ENCODE measurements at places on chromosomes 1 and 21. TPM values are rescaled to one million over a fixed set of nuclear protein-coding genes. Genes with fewer than 3 reads are reported as not detected.
A peak's percentile ranks its signal among the peaks of the same experiment; 100 is the strongest.

The PLK3 gene
- 8.2 TPM for total RNA-seq

The ACTL8 gene
- total RNA-seq, result not detected

The GPR52 gene
- 3.6 TPM for total RNA-seq

The SLC6A9 gene
- 1.1 TPM for total RNA-seq

The SERINC2 gene
- total RNA-seq, result 1.3 TPM

The RHD gene
- total RNA-seq, result 0.37 TPM

The RNASEL gene
- total RNA-seq, result 5.3 TPM

The PROX1 gene
- total RNA-seq, result 86.4 TPM

The KCND3 gene
- total RNA-seq, result 25.6 TPM

The EFNA3 gene
- 0.78 TPM for total RNA-seq

The CFHR1 gene
- not detected for total RNA-seq

The BNIPL gene
- 0.61 TPM for total RNA-seq

GRCh38 chr1:220135755-220136154, 41.8 kb downstream of the IARS2 start:
- no peak for DNase-seq

DNA sequence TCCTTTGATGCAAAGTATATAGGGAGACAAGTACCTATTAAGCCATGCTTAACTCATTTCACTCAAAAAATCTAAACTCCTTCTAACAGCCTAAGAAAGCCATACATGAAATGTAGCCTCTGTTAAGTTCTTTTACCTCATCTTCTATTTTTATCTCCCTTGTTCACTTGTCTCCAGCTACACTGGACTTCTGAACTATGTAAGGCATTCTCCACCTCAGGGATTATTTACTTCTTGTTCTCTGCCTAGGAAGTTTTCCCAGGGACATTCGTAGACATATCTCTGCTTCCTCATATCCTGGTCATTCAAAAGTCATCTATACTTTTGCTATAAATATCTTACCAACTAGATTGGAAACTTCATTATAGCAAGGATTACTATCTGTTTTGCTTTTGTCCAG, 96.9 kb downstream of the COP1 start:
- no peak for DNase-seq

- peak; percentile 41 for DNase-seq
These were observed 12.6 kb downstream of the TRIM11 start for GRCh38 chr1:228393811-228394570.

GRCh38 chr1:181190364-181191035, 102.0 kb downstream of the IER5 start:
- DNase-seq, result no peak

DNA sequence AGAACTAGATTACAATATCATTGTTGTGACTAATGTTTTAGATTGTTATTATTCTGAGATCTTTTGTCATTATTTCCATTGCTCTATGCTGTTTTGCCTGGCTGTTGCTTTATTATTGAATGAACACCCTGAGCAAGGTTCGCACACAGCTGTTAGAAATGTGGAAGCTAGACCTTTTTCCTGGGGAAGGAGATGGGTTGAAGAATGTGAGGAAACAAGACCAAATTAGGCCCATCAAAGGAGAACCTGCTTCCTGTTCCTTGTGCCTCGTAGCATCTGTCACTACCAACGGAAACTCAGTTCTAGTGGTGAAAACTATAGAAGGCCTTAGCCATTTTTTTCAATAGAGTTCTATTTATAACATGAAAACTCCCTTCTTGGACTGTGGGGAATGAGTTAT, 68.7 kb downstream of the RGL1 start:
- DNase-seq, result no peak

DNA sequence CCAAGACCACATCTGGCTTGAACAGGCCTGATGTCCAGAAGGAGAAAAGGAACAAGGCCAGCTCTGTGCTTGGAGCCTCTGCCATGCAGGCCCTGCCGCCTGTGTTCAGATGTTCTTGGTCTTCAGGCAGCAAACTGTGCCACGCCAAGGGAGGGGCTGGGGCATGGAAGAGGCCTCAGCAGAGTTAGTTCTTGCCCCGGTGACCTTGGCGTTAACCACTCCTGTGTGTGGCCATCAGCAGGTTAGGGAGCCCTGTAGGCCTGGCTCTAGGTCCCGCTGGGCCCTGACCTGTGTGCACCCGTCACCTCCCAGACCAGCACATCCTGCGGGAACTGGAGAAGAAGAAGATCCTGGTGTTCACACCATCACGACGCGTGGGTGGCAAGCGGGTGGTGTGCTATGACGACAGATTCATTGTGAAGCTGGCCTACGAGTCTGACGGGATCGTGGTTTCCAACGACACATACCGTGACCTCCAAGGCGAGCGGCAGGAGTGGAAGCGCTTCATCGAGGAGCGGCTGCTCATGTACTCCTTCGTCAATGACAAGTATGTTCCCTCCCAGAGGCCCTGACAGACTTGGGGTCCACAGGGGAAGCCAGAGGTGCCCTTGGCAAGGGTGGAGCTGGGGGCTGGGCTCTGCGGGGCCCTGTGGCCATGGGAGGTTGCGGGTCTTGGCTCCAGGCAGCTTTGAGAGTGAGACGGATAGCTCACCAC, 7.1 kb downstream of the ZC3H12A start:
- peak; percentile 49 for DNase-seq

GRCh38 chr21:29166323-29166722, 35.9 kb downstream of the MAP3K7CL start:
- DNase-seq, result no peak

DNA sequence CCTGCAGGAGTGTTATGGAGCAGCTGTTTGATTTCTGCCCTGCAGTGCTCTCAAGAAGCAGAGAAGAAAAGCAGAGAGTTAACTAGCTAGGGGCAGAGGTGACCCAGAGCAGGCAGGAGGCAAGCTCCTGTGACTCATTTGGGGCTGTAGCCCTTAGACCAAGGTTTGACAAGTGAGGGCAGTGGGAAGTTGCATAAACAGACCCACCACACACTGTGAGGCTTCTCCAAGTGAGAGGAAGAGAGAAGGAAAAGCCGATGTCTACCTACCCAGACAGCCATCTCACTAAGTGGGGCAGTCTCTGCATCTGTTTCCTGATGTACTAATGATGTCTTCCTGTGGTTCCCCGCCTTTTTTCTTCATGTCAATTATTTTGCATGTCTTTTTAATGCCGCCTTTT, 159.9 kb upstream of the NR5A2 start:
- no peak for DNase-seq

DNA sequence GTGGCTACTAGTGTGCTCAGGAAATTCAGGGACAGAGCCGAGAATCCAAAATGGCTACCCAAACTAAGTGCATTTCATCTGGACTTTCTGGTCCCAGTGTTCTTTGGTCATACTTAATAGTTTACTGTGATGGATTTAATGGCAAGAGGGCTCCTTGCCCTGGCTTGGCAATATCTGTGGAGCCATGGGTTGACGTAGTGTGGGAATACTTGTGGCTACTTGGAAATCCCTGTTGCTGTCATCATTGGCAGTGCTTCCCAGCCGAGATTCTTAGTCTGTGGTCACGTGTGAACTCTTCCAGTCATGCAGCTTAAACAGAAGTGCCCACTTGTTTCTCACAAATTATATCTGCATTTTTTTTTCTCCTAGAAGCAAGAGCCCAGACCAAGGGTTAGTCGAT, 198.9 kb downstream of the HS2ST1 start:
- peak; percentile 74 for DNase-seq

DNA sequence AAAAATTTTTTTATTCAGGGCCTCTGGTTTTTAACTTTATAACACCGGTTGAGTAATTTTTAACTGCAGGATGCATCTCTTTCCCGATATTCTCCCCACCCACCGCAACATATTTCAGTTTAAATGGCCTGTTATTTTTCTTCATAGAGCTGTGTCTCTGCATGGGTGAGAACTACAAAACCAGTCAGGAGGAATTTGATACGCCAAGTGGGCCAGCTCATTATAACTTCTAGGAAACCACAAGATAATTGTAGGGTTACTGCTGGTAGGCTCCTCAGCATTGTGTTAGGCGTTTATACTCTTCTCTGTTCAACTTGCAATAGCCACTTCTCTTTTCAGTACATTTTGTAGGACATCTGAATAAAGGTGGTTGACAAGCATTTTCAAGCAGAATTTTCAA, 169.7 kb downstream of the PBX1 start:
- DNase-seq, result no peak

DNA sequence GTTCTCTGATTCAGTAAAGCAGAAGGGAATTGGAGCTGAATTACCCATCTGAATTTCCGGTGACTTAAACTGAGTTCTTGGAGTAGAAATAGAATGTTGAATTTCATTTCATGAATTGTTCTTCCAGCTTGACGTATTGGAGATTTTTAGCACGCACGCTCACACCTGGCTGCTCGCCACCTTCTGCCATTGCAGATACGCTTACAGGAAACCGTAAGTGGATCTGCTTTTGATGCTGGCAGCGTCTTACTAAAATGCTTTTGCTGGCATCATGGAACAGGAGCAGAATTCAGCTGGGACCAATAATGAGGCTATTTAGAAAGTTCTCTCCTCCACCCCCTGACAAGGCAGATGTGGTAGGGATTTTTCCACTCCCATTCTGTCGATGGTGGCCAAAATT, 17.7 kb upstream of the ELAVL4 start:
- DNase-seq, result no peak

GRCh38 chr1:154870115-154870571, at the start of gene KCNN3:
Gene KCNN3 (minus strand): TSS chr1:154870281. CDS start chr1:154869964, 317 bp downstream.
- DNase-seq, result peak; percentile 93

- peak; percentile 39 for DNase-seq
These were observed 925 bp upstream of the ARHGEF10L start for GRCh38 chr1:17538428-17539117.

DNA sequence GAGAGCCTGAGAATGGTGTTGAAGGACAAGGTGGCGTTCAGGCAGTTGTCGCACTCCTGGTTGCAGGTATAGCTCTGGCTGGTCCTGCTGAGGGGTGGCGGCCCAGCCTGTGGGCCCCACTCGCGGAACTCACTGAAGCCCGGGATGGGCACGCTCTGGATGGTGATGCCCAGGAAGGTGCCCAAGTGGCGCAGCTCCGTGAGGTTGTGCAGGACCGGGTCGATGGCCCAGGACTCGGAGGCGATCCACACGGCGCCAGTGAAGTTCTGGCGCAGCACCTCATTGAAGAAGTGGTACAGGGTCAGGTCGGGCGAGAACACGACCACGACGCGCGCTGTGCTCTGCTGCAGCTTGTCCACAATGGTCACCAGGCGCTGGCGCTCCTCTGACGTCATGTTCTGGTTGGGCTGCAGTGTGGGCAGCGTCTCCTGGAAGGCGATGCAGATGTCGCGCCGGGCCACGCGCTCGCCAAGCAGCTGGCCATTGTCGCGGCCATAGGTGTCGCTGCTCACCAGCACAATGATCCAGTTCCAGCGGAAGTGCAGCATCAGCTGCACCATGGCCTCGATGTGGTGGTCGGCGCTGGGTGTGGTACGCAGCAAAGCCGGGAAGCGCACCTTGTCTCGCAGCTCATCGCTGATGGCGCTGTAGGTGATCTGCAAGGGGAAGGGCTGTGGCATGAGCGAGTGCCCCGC, 5.0 kb downstream of the TAS1R2 start:
- no peak for DNase-seq

DNA sequence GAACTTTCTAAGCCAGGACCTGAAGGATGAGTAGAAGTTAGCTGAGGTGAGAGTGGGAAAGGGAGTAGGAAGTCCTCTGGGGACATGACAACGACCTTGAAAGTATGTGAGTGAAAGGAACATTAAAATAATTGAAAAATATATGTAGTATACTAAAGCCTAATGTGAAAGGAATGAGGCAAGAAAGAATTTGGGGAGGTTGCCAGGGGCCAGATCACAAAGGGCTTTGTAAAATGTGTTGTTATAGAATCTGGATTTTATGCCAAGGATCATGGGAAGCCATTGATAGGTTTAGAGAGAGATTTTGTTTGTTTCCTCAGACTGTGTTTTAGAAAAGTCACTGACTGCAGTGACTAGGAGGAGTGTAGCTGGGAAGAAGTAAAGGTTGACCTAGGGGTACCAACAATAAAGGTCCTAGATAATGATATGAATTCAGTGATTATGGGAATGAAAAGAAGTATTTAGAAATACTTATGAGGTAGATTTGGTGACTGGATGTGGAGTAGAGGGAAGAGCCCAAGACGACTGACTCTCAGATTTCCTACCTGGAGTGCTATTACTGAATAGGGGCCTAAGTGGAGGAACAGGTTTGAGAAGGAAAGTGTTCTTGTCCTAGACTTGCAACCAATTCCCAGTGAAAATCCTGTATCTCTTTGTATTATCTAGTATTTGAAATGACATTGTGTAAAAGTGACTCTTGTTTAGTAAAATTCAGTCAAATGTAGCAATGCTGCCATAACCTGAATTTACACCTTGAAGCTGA, 179.8 kb downstream of the PHTF1 start:
- no peak for DNase-seq

GRCh38 chr1:110829955-110830553, 42.9 kb upstream of the CD53 start:
- no peak for DNase-seq

GRCh38 chr1:2804628-2805351, 3.3 kb upstream of the TTC34 start:
- DNase-seq, result peak; percentile 41

DNA sequence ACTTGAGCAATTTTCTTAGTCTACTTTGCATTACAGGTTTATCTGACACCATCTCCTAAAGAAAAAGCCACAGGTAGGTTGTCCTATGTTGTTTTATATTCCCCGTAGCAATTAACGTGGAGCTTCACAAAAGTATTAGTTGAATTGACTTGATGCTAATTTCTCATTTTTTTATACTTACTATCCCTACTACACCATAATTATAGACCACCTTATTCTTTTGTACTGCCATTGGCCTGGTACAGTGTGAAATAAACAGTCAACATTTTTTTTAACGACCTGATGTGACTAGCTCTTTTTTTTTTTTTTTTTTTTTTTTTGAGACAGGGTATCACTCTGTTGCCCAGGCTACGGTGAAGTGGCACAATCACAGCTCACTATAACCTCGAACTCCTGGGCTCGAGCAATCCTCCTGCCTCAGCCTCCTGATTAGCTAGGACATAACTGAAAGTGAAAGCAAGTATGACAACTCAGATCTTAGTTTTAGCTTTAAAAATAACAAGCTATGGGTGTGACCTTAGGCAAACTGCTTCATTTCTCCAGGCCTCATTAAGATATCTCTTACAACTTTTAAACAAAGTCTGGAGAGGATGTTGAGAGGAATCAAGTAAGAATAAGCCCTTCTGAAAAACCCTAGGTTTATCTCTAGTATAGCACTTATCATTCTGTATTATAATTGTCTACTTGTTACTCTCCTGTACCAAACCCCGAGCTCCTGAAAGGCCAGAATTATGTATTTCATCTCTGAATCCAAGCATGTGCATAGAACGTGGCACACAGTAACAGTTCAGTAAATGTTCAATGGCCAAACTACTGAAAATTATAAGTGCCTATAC, 49.5 kb downstream of the LUZP1 start:
- peak; percentile 45 for DNase-seq

DNA sequence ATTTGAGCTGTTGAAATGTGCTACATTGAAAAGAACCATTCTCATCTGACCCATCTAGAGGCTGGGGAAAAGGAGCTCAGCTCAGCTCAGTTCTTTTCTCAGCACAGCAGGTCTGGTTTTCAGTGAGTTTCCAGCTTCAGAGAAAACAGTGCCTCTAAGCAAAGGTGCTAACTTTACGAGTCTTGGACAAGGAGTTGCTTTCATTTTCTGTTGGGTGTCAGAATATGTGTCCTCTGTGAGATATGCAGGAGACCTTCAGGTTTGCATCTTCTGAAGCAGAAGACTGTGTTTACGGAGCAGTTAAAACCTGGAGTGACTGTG, 321.3 kb upstream of the USP24 start:
- DNase-seq, result no peak

GRCh38 chr1:52007215-52008002, 16.9 kb upstream of the RAB3B start:
- no peak for DNase-seq
